ENCODE measurements at places on chromosomes 1 and 21.
A peak's percentile ranks its signal among the peaks of the same experiment; 100 is the strongest.

DNA sequence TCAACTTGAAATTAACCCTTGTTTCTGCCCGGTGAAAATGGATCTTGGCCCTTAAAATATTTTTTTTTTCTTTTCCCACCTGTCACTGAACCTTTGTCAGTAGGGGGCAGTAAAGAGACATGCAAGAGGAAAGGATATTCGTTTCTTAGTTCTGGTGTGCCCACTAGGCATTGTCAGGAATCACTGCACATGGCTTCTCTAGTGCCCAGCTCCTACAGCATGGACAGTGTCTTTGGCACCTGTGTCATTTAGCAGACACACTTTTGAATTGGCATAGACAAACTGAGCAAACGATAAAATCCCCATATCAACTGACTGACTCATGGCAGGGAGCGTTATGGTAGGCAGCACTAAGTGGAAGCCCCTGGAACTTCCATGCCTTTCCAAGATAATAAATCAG lies 1048.1 kb downstream of the BRINP3 start:
- DNase-seq, result peak; percentile 56

- no peak for DNase-seq
These were observed 64.7 kb downstream of the SGIP1 start for GRCh38 chr1:66598670-66599069.

DNA sequence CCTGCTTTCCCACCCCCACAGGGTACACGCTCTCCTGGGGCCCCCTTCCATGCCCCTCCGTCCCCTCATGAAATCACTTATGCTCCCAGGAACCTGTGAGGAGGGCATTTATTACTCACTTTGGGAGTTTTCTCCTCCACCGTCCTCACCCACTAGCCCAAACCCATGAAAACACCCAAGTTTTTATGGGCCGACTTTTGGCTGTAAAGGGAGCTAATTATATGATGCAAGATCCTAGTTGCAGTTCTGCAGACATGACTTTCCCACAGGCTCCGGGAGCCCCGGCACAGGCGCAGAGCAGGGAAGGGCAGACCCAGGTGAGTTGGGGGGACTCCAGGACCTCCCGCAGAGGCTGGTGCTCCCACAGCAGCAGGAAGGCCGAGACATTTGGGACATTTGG lies 29.7 kb downstream of the EPHA2 start:
- no peak for DNase-seq

DNA sequence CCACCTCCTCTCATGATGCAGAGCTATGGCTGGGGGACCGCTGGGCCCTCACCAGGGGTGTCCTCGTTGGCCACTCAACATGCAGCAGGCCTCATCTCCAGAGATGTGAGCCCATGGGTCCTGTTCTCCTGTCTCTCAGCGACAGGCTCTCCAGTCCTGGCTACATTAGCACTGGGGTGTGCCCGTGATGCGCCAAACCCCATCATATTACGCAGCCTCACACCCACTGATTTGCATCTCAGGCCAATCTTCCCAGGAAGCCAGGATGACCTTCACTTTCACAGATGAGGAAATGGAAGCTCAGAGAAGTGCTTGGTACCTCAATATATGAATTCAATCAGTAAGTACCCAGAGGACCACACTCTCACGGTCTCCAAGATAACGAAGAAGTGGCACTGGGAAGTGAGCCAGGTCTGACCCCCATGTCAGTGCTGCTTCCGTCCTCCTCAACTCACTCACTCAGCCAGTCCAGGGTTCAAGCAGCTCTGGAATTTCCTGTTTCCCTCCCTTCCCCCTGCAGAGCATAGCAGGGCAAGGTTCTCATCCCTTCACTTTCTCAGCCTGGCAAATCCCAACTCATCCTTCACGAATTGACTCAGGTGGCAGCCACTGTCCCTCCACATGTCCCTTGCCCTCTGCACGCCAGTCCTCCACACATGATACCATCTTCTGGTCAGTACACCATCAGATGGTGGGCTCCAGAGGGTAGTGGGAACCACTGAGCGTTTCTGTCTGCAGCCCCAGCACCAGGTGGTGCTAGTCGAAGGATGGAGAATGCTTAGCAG lies 28.9 kb upstream of the EVA1B start:
- no peak for DNase-seq

GRCh38 chr1:71667216-71667615 lies 586.4 kb upstream of the ZRANB2 start:
- DNase-seq, result no peak

- DNase-seq, result no peak
These were observed 10.9 kb upstream of the EDN2 start for GRCh38 chr1:41495210-41495948.

- DNase-seq, result no peak
These were observed 3.8 kb downstream of the ACBD6 start for GRCh38 chr1:180498594-180498993.

- peak; percentile 42 for DNase-seq
These were observed 133.2 kb upstream of the BARHL2 start for GRCh38 chr1:90850181-90850897.

- peak; percentile 58 for DNase-seq
These were observed 155.2 kb upstream of the COA6 start for GRCh38 chr1:234218078-234218477.

GRCh38 chr1:192916021-192916420 lies 107.2 kb downstream of the RGS2 start:
- no peak for DNase-seq

DNA sequence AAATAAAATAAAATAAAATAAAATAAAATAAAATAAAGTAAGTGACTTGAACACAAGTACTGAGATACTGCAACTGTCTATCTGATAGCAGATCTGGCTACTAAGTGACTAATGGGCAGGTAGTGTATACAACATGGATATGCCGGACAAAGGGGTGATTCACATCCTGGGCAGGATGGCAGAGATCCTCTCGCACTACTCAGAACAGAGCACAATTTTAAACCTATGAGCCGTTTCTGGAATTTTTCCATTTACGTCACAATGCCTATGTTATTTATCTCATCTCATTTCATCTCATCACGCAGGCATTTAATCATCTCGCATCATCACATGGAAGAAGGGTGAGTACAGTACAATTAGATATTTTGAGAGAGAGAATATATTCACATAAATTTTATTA lies 233.3 kb upstream of the COA6 start:
- DNase-seq, result no peak

- DNase-seq, result peak; percentile 93
These were observed 22.8 kb upstream of the CDK18 start for GRCh38 chr1:205481629-205482151.

DNA sequence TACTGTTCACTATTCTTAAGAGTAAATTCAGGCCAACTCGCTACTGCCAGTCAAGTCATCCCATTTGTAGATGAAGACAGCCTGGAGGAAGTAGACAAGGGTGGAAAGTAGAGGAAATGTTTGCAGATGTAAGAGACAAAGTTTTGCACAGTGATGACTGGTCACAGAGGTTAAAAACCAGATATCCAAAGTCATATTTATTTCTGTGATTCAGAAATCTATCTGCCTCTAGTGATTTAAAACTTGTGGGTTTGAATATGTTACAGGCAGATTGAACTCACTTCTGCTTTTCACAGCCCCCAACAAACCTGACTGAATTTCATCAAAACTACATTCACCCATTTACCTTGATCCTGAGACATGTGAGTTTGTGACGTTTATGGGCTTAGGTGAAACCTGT lies 484.7 kb upstream of the C1orf87 start:
- DNase-seq, result no peak

- no peak for DNase-seq
These were observed 86.5 kb downstream of the MAN1C1 start for GRCh38 chr1:25703041-25703440.

GRCh38 chr1:26472320-26472900 lies at the start of gene HMGN2:
TSS of gene HMGN2 (plus strand) at chr1:26472440. CDS start at chr1:26472613, 173 bp downstream.
- peak; percentile 87 for DNase-seq

- DNase-seq, result no peak
These were observed 6.6 kb downstream of the SCAF4 start for GRCh38 chr21:31725202-31725839.

- DNase-seq, result no peak
These were observed 34.2 kb downstream of the KRTAP10-1 start for GRCh38 chr21:44505673-44506278.

DNA sequence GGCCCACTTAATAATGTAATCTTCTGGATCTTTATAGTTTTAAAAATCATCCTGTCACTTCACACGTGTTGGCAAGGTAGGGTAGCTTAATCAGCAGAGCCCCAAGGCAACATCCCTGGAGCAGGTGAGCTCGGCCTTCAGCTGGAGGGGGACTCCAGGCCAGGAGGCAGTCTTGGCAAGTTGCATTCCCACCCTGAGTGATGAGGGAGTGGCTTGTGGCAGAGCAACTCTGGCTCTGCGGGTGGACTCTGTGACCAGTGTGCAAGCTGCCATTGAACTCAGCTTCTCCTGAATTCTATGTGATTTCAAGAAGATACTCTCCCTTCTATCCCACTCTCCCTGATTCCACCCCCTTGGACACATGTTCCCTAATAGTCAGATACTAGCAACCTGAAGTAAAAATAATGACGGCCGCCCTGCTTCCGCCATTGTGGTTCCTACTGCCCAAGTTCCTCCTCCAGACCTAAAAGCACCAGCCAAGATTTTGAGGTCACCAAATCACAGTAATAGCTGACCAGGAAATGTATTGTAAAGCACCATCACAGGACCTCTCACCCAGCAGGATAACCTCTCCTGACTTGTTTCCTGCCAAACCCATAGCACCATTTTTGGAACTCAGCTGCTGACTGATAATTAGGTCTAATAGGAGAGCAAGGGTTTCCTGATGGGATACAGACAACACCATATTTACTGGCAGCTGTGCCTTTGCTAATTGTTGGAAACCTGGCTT lies 11.5 kb upstream of the LYST start:
- no peak for DNase-seq

GRCh38 chr1:94694226-94694915 lies 125.8 kb upstream of the SLC44A3 start:
- no peak for DNase-seq

DNA sequence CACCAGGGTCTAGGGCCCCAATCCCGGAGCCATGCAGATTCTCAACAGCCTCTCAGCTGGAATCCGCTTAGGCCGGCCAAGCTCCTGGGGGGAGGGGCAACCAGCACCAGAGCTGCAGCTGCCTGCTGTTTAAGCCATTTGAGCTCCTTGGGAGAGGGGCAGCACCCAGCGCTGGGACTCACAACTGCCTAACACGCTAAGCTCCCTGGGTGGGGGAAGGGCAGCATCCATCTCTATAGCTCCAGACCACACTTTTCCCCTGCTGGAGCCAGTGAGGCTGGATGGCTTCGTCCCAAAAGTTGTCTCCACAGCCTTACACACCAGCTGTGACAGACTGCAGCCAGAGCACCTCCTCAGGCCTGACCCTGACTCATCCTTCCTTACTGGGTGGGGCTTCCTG lies 6.9 kb upstream of the PTGFR start:
- DNase-seq, result peak; percentile 29

DNA sequence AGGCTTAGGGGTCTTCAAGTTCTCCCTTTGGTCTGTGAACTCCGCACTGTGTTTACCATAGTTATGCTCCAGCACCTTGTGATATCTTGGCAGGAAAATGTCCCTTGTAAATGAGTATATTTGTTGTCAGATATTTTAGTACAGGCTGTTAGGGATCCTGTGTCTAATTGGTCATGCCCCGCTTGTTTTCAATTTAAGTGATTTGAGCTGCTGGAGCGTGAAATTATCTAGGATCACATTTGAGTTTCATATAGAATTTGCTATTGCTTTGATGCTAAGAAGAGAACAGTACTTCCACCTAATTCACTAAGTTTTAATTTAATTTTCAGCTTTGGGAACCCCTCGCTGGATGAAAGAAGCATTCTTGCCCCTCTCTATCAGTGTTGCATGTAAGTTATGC lies 15.4 kb upstream of the TOR3A start:
- no peak for DNase-seq

DNA sequence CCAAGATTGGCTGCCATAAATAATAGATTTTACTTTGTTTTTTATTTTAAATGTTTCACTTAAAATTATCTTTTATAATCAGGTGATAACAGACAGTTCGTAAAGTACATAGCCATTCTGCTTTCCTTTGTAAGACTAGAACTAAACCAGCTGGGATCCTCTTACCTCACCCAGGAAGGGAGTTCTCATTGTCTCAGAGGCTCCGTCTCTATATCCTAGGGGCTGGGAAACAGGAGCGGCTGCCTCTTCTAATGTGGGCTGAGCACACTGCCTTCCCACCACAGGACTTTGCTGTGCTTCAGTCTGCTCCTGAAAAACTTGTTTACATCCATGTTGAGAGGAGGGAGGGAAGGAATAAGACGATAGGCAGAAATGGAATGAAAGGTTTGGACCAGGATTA lies 45.6 kb upstream of the PGD start:
- no peak for DNase-seq

DNA sequence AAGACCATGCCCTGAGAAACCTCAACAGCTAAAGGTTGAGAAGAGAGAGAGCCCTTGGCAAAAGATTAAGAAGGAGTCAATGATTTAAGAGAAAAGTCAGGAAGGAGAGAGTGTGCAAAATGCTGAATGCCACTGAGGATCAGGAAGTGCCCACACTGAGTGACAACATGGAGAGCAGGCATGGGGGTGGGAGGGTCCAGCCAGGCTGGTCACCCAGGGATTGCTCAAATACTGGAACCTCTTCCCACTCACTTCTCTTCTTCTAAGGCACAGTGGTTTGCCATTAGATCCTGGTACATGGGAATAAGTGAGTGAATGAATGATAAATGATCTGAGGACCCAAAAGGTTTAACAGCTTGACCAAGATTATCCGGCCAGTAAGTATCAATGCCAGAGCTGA lies 11.1 kb downstream of the PRR9 start:
- DNase-seq, result no peak

DNA sequence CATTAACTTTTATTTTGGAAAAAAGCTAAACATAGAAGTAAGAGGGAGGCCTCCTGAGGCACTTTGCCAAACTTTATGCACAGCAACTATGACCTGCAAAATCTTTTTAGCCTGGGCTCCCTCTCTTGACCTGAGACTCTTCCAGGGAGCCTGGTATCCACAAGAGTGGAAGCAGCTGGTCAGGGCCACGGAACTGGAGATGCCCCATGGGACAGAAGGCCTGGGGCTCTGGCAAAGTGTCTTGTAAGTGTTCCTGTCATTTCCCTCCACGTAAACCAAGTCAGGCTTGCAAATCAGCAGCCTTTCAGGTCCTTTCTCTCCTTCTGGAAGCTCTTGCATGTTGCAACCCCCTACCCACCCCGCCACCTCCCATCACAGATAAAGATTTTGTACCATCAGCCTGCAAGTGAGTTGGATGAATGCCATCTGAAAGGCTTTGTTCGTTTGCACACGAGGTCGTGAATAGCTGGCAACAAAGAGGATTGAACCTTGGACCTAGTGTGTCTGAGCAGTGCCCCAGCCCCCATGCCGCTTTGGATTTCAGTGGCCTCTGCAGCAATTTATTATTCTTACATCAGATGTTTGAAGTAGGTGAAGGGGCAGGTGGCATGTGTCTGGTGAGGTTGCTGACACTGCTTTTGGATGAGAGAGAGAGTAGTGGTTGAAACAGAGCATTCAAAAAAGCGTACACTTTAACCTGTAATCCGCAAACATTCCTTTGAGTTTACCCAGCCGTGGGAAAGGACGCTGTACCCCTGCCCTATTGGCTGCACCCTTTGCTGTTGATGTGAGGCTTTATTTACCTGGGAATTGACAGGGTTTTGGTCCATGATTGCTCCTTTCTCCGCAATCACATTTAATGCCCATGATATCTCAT lies 91.6 kb downstream of the GALNT2 start:
- no peak for DNase-seq

- no peak for DNase-seq
These were observed 11.0 kb upstream of the PLA2G2C start for GRCh38 chr1:20197329-20197791.

All from D341Med (cell line).